Cortex of kidney (tissue), 1 donor: ENCODE measurements at places on chromosomes 4 and X.

DNA sequence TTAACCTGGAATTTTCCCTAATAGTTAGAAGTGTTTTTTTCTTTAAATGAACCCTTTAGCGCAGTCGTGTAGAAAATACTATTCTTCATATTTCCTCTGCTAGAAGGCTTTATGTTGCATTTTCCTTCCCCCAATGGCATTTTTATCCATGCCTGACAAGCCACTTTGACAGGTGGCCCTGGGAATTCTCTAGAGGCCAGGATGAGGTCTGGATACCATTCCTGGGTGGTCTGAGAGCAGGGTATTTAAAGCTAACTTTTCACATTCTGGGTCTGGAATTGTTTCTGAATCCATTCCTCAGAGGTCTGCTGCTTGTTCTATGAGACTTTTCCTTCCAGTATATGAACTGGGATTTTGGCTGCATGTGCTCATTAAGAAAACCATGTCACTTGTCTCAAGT is 31.2 kb upstream of the PDGFRA start:
- no peak for DNase-seq

DNA sequence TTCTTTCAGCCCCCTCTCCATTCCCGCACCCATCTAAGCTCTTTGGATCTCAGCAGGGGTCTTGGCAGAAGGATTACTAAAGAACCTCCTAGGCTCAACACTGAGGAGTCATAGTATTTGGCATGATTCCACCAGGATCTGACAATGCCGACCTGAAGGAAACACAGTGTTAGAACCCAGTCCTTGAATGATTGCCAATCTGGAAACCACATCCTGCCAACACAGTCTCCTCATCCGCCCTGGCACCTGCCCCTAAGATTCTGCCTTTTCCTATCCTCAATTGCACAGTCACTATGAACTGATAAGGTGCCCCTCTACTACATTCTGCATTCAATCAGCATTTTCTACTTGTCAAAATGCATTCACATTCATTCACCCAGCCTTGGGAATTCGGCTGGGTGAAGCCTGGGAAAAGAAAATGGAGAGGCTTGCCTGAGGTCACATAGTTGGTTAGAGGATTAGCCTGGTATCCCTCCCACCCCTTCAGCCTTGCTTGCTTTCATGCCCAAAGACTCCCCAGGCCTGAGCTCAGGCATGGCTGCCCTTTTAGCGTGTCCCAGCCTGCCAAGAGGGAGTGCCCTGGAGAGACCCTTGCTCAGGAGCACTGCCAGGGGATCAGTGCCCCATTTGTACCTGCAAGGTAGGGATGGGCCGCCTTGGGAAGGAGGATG is 2.2 kb upstream of the CLDN2 start:
- no peak for DNase-seq

GRCh38 chrX:29528281-29528680 is 687.1 kb upstream of the MAGEB2 start:
- no peak for DNase-seq

DNA sequence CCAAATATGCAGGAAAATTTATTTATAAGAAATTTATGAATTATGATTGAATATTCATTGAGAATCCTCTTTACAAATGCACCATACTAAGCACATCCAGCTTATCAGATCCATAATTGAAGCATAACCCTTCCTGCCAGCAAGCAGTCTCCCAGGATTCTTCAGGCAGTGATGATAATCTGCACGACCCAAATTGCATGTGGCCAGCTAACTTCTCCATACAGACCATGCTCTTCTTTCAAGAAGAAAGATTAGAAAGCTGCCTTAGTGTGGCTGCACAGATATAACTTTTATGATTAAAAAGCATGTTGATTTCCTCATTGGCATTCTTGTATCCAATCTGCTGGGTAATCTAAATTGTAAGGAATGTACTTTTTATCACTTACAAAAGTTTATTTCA is 3.3 kb upstream of the CBR4 start:
- no peak for DNase-seq

- DNase-seq = no peak
Measured at GRCh38 chrX:118352566-118352965, 6.7 kb downstream of the WDR44 start.

GRCh38 chr4:73376976-73377375 is 27.1 kb upstream of the ALB start:
- DNase-seq = no peak

GRCh38 chrX:68534691-68535090 is 35.8 kb downstream of the YIPF6 start:
- no peak for DNase-seq
